ENCODE measurements at places on chromosomes 7 and 10. TPM values are rescaled to one million over a fixed set of nuclear protein-coding genes. Genes with fewer than 3 reads are reported as not detected.

DNA sequence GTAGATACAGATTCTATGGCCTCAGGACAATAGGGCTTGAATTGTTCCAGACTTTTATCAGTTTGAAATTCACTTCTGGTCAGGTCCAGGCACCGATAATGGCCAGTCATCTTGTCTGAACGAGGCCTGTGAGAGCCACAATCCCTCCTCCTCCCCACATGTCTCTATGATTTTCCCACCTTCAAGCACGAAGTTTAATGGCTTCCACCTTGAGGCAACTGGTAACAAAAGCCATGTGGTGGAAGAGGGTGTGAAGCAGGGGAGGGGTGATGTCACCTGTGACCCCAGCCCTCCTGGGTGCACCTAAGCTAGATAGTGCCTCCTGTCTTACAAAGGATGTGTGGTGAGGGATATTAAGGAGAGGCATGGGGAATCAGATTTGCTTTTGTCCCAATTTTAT lies 89.2 kb downstream of the PCGF5 start:
- ATAC-seq, result no peak

DNA sequence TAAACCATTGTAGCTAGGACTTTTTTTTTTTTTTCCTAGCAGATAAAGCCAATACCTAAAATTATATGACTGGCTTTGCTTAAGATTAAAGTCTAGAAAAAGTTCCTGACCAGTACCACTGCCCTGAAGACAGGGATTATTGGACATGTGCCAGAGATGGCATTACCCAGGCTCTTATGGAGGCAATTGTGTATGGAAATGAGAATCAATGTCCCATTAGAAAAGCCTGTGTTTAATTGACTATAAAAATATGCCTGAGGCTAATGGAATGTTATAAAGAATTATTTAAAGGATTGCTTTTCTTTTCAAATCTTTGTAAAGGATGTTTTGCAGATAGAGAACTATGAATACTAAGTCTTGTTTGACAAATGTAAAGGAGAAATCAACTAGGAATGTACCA lies 196.7 kb downstream of the ANK3 start:
- ATAC-seq, result no peak

GRCh38 chr10:99537086-99537988 lies 4.6 kb downstream of the NKX2-3 start:
- ATAC-seq, result no peak

- no peak for ATAC-seq
Observed at GRCh38 chr10:105774881-105775280, 1133.8 kb downstream of the SORCS3 start.

The AGAP6 gene
- total RNA-seq, result 16.4 TPM
